ENCODE measurements at places on chromosomes 12 and 14. TPM values are rescaled to one million over a fixed set of nuclear protein-coding genes. Genes with fewer than 3 reads are reported as not detected.

The ADAM21 gene
- polyA plus RNA-seq: 0.69 TPM

- DNase-seq: peak; percentile 48
These were observed 90.7 kb downstream of the SINHCAF start for GRCh38 chr12:31234955-31235867.

GRCh38 chr12:25825446-25825845 lies 133.0 kb upstream of the RASSF8 start:
- no peak for DNase-seq

DNA sequence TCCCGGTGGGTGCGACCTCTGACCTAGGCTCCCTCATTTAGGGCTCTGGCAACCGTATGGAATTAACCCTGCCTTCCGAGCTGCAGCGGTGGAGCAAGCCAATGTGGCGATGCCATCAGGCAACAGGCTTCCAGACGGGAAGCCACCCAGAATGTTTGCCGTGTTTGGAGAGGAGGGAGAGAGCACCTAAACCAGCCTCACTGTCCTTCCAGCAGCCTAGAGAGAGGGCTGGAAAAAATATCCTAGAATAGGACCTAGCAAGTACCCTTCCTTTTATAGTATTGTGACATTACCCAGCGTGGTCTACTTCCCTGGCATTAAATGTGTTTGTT lies 287 bp upstream of the SLC2A13 start:
- no peak for DNase-seq

GRCh38 chr12:447141-447540 lies 12.6 kb upstream of the B4GALNT3 start:
- no peak for DNase-seq

DNA sequence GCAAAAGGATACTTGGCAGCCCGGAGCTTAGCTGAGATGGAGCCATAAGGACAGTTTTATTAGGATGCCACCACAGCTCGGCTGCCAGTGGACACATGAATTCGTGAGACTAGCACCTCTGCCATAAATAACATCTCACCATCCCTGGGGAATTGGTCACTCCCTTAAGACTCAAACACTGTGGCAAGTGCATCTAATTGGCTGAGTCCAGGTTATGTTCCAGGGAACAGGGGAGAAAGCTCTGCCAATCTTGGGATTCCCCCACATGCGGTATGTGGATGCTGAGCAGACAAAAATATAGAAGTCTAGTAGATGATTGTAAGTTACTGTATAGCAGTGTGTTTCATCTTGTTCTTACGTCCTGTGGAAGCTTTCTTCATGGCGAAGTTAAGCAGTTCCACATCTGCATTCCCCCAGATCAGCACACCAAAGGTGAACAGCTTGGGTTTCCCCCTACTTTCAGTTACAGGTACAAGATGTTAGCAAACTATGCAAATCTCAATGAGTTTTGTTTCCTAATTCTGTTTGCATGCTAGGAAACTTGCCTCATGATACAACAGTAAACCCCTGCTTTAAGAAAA lies 131.1 kb downstream of the ETV6 start:
- DNase-seq: no peak

DNA sequence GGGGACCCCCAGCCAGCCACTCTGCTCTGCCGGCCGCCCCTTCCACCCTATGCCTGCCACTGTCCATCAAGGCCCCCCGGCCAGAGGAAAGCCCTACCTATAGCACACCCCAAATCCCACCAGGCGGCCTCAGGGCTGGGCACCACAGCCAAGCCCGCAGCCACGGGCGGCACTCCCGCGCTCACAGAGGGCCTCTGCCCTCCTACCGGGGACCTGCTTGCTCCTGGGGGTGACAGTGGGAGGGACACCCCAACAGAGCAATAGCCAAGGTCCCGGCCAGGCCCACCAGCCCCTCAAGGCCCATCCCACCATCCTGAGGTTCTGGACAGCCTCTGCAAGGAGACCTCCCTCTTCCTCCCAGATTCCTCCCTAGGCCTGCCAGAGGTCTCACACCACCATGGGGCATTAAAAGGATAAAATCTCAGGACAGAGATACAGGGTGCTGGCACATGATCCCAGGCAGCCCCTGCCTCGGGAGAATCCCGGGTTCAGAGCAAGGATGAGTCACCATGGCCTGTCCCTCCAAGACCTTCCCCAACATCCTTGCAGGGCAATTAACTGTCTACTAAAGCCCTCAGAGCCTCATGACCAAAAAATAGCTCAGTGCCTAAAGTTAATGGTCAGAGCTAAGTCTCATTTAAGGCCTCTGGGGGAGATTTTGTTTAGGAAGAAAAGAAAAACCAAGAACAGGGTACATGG lies 17.1 kb downstream of the CCDC85C start:
- DNase-seq: no peak

DNA sequence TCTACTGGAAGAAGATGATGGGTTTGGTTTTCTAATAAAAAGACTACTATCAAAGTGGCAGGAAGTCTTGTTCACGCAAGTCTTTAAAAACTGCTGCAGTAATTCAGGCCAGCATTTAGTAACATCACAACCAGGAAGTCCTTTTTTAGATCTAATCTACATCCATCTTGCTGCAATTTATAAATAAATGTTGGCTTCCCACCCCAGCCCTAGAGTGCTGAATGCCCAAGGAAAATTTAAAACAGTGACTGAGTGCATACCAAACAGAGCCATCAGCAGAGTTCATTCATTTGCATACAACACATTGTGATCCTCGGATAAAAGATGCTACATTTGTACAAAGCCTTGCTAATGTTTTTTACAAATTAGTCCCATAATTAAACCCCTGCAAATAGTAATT lies 72.1 kb downstream of the PHLDA1 start:
- DNase-seq: no peak

DNA sequence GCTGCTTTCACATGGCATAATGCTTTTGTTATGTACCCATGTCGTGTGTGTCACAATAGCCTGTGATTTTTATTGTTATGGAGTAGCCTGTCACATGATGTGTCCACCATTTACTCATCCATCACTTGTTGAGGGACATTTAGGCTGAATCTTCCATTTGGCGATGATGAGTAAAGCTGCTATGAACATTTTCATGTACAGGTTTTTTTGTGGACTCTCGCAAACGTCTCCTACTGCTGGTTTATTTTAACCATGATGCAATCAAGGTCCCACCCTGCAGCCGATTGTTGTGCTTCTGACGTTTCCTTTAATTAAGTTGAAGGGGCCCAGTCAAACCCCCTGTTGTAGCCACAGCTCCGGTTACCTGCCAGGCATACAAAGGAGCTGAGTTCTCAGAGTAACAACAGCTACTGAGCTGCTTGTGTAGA lies 63.2 kb downstream of the ZNF664 start:
- no peak for DNase-seq

GRCh38 chr12:105461271-105461943 lies 130.9 kb downstream of the C12orf75 start:
- no peak for DNase-seq

GRCh38 chr12:104520242-104520900 lies 63.6 kb downstream of the CHST11 start:
- no peak for DNase-seq

DNA sequence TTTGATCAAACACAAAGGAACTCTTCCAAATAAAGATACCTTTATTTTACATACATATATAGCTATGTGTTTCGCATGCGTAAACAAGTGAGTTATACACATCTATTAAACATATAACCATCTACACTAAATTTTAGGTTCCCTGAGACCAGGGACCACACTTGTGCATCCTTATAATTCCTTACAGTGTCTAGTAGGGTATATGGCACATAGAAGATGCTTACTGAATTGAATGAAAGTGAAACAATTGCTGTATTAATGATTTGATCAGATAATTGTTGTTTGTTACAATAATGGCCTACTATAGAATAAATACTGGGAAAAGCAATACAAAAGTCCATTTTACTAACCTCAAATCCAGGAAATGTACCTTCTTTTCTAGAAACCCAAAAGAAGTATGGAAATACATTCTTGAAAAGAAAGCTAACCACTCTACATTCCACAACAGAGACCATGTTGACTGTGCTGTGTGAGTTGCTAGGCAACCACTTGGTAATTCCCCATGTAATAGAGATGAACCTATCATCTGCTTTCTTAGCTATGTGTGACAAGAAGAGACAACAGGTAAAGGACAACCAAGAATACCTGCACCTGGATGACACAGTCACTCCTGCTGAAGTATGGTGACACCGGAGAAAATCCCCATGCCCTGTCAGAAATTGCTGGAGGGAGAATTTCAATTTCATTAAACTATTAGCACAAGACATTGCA lies 11.9 kb upstream of the CIPC start:
- DNase-seq: no peak

- DNase-seq: no peak
These were observed 67.1 kb upstream of the DNM1L start for GRCh38 chr12:32611986-32612385.

GRCh38 chr12:52006726-52007157 lies at the start of gene TAMALIN:
TAMALIN (plus strand) TSS chr12:52006946; CDS start chr12:52007020, 74 bp downstream.
- no peak for DNase-seq

GRCh38 chr14:70658899-70659298 lies 17.2 kb downstream of the TTC9 start:
- no peak for DNase-seq

Measured in spinal cord (tissue), 10 donors.